Dorsolateral prefrontal cortex (tissue), 122 donors: ENCODE measurements at places on chromosomes 7 and 10. TPM values are rescaled to one million over a fixed set of nuclear protein-coding genes. Genes with fewer than 3 reads are reported as not detected.

Gene ADRB1
- total RNA-seq: 29.5 TPM

Gene NPSR1
- total RNA-seq: not detected

Gene MALRD1
- 1.4 TPM for total RNA-seq

Gene GPNMB
- 10.3 TPM for total RNA-seq

Gene PNLIPRP3
- total RNA-seq: not detected

Gene PGAM2
- 5.7 TPM for total RNA-seq

Gene CELF2
- 201 TPM for total RNA-seq

Gene TMEM130
- 254 TPM for total RNA-seq

Gene OPN1SW
- total RNA-seq: not detected

Gene HTR5A
- total RNA-seq: 23.3 TPM

Gene ANKRD7
- total RNA-seq: 4.7 TPM

Gene LIPM
- total RNA-seq: not detected

Gene SLC13A1
- not detected for total RNA-seq

Gene STAG3
- 2.0 TPM for total RNA-seq

Gene KAZALD1
- total RNA-seq: 2.2 TPM

Gene PKD2L1
- total RNA-seq: 2.5 TPM

Gene WNT2
- total RNA-seq: 1.4 TPM

Gene SH2D4B
- 0.19 TPM for total RNA-seq

Gene CAPZA2
- total RNA-seq: 138 TPM

Gene NPC1L1
- total RNA-seq: 0.18 TPM

Gene AKR1C4
- not detected for total RNA-seq

Gene FXYD4
- total RNA-seq: 1.9 TPM

Gene SEC23IP
- 61.5 TPM for total RNA-seq

Gene DNA2
- total RNA-seq: 21.8 TPM
